ENCODE measurements at places on chromosomes 13 and 19.

- DNase-seq, result no peak
Observed at GRCh38 chr13:104872153-104872552, 1663.3 kb downstream of the EFNB2 start.

GRCh38 chr13:92500192-92500591, 726.4 kb upstream of the GPC6 start:
- DNase-seq, result no peak

- DNase-seq, result no peak
Observed at GRCh38 chr19:38036707-38037611, 130.0 kb downstream of the SIPA1L3 start.

- DNase-seq, result no peak
Observed at GRCh38 chr13:109154546-109154945, 525.1 kb downstream of the MYO16 start.

GRCh38 chr13:113010510-113010865, 41.5 kb downstream of the MCF2L start:
- no peak for DNase-seq

- no peak for DNase-seq
Observed at GRCh38 chr13:46795321-46795720, 1.6 kb downstream of the ESD start.

GRCh38 chr13:47139519-47139918, 242.7 kb upstream of the HTR2A start:
- no peak for DNase-seq

GRCh38 chr19:30669329-30670010, 297.3 kb downstream of the ZNF536 start:
- DNase-seq, result no peak

- DNase-seq, result no peak
Observed at GRCh38 chr13:71632206-71632605, 234.8 kb downstream of the DACH1 start.

GRCh38 chr19:5354403-5354802, 13.8 kb upstream of the PTPRS start:
- no peak for DNase-seq

DNA sequence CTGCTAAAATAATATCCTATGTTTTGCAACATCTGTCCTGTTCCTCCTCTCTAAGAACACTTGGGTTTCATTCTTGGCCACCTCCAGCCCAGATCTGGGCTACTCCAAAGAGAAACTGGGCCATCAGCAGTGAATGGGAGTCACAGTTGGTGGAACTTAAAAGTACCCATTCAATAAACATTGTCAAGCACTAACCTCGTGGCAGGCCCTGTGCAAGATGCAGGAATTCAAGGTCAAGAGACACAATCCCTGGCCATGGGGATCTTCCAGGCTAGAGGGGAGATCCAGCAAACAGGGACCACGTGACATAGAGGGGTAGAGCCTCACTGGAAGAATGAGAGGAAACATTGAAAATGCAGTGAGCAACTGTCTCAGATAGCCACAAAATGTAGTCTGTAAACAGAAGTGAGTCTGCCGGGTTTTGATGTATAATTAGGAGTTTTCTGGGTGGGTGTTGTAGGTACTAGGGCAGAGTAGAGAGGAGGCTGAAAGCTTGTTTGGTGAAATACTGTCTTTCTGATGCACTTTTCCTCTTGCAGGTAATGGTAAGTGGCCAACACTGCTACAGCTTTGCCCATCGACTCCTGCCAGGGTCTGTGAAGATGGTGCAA, 14.8 kb upstream of the EID2 start:
- DNase-seq, result no peak

DNA sequence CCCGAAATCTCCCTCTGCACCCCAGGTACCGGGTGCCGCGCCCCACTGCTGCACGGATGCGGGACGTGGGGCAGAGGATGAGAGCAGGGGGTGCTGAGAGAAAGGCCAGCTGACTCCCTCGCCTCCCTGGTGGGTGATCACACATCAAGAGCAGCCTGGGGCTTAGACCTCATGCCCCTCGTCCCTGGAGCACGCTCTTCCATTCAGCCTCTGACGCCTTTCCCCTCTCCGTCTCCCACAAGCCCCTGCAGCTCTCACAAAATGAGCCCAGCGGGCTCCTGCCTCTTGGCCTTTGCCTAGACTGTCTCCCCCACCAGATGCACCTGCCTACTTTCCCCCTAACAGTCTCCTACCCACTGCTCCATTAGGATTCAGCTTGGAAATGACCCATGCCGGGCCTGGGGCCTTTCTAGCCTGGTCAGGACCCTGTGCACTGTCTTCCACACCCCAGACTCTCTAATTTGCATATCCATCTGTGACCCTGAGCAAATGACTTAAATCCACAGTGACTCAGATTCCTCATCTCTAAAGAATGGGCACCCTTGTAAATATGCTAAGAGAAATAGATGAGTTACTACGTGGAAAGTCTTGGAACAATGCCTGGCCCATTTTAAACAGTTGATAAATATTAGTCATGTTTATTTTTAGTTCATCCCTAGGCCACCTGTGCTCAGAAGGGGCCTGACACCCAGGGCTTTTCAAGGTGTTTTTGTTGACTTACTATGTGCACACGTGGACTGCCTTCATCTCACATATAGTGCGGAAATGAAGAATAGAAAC, 582 bp upstream of the PTPRH start:
- peak; percentile 80 for DNase-seq

DNA sequence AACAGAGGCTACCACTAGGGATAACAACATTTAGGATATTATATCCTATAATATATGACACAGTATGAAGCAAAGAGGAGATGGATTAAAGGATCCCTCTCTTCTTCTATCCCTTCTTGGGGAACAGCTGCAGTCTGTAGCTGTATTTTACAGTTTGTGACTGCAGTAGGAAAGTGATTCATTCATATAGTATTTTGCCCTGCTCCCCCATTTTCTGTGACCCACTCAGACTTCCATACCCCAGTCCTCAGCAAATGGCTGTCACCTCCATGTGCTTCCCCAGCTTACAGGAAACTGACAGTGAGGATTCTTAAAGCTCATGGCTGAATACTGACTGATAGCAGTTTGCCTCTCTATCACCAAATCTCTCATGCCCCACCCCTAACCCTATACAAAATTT, 27.5 kb downstream of the MICU2 start:
- no peak for DNase-seq

DNA sequence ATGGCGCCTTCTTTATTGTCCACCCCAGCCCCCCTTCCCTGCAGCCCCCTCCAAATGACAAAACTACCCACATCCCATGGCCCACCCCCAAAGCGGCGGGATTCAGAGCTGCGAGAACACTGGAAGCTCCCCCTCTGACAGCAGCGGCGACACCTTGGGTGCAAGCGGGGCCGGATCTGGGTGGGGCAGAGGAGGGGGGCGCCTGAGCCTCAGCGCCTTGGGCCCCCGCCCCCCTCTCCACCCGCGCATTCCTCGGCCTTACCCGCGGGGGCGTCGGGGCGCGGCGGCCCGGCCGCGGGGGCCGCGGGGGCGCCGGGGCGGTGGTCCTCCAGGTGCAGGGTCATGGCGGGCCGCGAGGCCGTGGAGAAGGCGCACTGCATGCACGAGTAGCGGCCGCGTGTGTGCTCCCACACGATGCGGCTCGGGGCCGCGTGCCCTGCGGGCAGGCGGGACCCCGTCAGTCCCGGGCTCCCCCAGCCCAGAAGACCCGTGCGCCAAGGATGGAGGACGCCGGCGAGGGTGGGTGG, 3.3 kb downstream of the ZNF414 start:
- no peak for DNase-seq

DNA sequence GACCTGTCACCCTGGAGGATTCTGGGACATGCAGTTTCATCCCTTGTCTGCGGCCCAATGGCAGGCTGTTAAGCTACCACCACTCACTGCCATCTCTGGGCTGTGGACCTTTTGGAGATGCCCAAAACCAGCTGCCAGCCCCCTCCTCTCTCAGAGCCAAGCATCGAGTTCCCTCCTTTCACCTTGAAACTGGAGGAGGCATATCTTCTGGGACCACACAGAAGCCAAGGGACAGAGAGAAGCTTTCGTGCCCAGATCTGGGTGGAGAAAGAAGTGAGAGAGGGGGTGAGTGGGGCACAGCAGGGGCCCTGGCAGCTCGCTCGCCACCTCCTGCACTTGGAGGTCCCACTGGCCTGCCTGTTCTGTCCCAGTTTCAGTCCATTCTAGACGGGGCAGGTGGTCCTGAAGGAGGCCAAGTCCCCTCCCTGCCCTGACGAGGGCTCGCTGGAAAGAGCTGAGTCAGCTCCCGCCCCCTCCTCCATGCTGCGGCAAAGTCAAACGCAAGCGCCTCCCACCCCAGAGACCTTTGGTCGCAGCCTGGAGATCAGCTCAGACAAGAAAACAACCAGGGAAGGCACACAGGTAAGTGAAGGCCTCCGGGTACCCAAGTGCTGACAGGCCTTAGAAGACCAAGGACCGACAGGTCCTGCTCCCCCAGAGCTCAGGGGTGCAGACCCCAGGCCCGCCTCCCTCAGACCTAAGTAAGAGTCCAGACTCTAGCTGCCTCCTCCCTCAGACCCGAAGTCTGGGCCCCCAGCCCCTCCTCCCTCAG, 3.8 kb downstream of the BCAT2 start:
- no peak for DNase-seq

DNA sequence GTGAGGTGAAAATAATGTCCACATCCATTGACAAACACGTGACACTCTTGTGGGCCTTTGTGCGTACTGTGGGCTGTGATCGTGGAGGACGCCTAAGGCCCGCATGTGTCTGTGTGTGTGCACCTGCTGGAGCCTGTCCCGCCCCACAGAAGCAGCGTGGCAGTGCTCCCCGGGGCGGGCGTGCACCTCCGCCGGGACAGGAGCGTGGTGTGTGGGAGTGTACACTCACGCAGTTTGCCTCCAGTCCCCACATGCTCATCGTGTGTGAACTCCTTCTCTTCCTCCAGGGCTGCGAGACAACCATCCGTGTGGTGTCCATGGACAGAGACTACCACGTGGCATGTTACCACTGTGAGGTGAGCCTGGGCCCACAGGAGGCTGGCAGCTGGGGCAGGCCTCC, 13.9 kb downstream of the WTIP start:
- no peak for DNase-seq
